ENCODE measurements at places on chromosomes 2 and 18.

DNA sequence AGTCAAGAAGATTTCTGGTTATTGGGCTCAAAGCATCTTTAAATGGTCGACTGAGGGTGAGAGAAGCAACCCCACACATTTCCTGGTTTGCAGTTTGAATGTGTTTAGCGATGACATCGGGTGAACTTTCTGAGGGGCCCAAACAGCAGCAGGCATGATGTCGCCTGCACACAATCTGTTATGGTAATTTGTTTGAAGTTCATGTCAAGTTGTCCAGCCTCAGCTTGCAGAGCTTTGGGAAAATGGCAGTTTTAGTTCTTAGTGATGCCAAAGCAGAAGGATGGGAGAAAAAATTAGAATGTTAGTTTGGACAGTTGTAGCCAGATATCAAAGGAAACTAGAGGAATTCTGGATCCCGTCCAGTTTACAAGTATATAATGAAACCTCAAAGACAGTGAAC, 284.6 kb downstream of the MBD5 start:
- H3K36me3 ChIP-seq = no peaks in the 10 kb centered on the region
- no peak for DNase-seq
- peak overlapping the region; percentile 24 for H3K27ac ChIP-seq
- peaks cover 1% of the 10 kb centered on the region for H3K4me1 ChIP-seq
- no peak overlapping the region for H3K4me3 ChIP-seq

GRCh38 chr2:237538901-237539300, 27.5 kb upstream of the PRLH start:
- H3K27ac ChIP-seq = no peak overlapping the region
- peaks cover 44% of the 10 kb centered on the region for H3K27me3 ChIP-seq

DNA sequence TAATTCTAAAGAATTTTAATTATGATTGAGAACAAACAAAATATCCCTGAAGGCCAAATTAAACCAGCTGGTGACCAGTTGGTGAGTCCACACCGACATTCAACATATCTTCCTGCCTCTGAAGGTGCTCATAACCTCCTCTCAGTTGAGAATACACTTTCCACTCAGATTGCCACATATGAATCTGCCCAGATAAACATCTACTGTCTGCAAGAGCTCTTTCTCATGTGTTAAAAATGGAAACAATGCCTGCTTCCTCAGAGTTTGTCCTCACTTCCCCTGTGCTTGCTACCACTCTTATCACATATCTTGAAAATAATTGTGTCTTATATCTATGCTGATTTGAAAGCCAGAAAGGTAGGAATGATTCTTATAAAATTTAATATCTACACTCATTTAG, 177.7 kb upstream of the GULP1 start:
- H3K36me3 ChIP-seq = no peaks in the 10 kb centered on the region
- no peak overlapping the region for H3K27ac ChIP-seq
- H3K4me1 ChIP-seq = no peaks in the 10 kb centered on the region
- H3K4me3 ChIP-seq = no peak overlapping the region
- H3K27me3 ChIP-seq = no peaks in the 10 kb centered on the region

DNA sequence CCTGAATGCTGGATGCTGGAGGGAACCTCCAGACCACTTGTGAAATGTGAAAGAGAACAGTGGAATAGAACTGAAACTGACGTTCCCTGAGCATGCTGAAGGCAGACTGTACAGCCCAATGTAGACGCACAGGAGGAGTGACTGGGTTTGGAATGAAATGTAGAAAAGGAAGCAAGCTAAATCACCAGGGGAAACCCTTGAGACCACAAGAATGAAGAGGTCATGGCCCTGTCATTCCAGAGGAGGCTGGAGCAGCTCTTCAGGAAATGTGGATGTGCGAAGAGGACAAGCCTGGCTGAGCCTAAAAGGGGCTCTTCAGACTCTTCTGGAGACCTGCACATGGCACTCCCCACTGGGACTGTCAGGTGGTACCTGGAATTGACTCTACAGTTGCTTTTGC, 118.5 kb upstream of the ALPP start:
- no peaks in the 10 kb centered on the region for H3K27me3 ChIP-seq
- H3K36me3 ChIP-seq = peaks cover 21% of the 10 kb centered on the region
- H3K27ac ChIP-seq = peak overlapping the region; percentile 49
- no peak for DNase-seq
- H3K4me1 ChIP-seq = peaks cover 20% of the 10 kb centered on the region
- no peak overlapping the region for H3K4me3 ChIP-seq

GRCh38 chr18:58768293-58768974, 96.2 kb upstream of the ZNF532 start:
- peaks cover 16% of the 10 kb centered on the region for H3K4me1 ChIP-seq

DNA sequence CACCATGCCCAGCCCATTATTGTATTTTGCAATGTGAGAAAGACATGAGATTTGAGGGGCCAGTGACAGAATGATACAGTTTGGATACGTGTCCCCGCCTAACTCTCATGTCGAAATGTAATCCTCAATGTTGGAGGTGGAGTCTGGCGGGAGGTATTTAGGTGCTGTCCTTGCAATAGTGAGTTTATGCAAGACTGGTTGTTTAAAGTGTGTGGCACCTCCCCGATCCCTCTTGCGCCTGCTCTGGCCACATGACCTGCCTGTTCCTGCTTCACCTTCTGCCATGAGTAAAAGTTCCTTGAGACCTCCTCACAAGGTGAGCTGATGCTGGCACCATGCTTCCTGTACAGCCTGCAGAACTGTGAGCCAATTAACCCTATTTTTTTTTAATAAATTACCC, 16.6 kb downstream of the CNDP1 start:
- H3K27ac ChIP-seq = no peak overlapping the region
- H3K4me1 ChIP-seq = peaks cover 2% of the 10 kb centered on the region
- no peak for DNase-seq

- no peaks in the 10 kb centered on the region for H3K4me1 ChIP-seq
- no peak overlapping the region for H3K4me3 ChIP-seq
- no peaks in the 10 kb centered on the region for H3K27me3 ChIP-seq
- no peak for DNase-seq
- no peaks in the 10 kb centered on the region for H3K36me3 ChIP-seq
- no peak overlapping the region for H3K27ac ChIP-seq
These were observed 50.6 kb upstream of the EHBP1 start for GRCh38 chr2:62654876-62655359.

Measured in T-helper 17 cell (primary cell).